ENCODE measurements at places on chromosomes 3 and 15. TPM values are rescaled to one million over a fixed set of nuclear protein-coding genes. Genes with fewer than 3 reads are reported as not detected.

The CISH gene
- total RNA-seq: 359 TPM

The TRH gene
- not detected for total RNA-seq

The GPR149 gene
- total RNA-seq: not detected

The MOBP gene
- total RNA-seq: not detected

The ACY1 gene
- 58.7 TPM for total RNA-seq

DNA sequence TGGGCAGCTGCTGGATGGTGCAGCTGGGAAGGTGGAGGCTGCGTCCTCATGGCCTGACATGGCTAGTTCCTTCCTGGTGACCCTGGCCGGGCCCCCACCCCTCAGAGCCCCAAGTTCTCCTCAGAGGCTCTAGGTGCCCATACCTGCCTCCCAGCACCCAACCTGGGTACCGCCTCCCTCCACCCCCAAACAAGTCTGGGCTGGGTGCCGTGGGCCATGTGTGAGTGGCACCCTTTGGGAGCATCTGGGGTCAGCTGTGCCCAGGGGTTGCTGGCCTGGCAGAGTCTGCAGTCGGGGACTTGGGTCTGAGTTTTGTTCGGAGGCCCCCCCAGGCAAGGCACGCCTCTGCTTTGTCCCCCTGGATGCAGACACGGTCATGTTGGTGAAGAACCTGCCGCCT is 10.5 kb downstream of the PLXNA1 start:
- H3K4me1 ChIP-seq: no peaks in the 10 kb centered on the region
- no peak overlapping the region for H3K27ac ChIP-seq
- H3K27me3 ChIP-seq: no peaks in the 10 kb centered on the region
- H3K4me3 ChIP-seq: no peak overlapping the region
- DNase-seq: no peak

DNA sequence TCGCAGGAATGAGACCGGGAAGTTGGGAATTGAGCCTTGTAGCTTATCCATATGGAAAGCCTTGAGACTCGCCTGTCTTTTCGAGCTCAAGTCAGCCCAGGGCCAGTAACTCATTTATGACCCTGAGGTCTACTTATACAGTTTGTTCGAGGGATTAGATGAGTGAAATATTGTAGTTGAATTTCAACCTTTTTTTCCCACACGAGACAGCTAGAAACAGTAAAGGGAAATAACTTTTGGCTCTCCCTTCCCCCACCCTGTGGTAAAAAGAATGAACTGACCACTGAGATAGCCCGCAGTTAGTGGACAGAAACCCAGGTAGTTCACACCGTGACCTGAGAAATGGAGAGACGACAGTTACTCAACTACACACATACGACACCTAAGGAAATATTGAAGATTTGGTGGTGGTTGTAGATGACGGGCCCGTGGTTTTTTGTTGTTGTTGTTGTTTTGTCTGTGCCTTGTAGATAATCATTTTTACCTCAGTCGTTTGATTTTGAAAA is 841 bp downstream of the EIF3J start:
- H3K36me3 ChIP-seq: peaks cover 55% of the 10 kb centered on the region
- DNase-seq: peak; percentile 75
- H3K4me1 ChIP-seq: peaks cover 47% of the 10 kb centered on the region
- H3K27me3 ChIP-seq: no peaks in the 10 kb centered on the region
- H3K4me3 ChIP-seq: peak overlapping the region; percentile 84

- H3K4me1 ChIP-seq: no peaks in the 10 kb centered on the region
- no peaks in the 10 kb centered on the region for H3K27me3 ChIP-seq
- H3K4me3 ChIP-seq: no peak overlapping the region
- no peaks in the 10 kb centered on the region for H3K36me3 ChIP-seq
- H3K27ac ChIP-seq: no peak overlapping the region
These were observed 439.4 kb downstream of the RAP2B start for GRCh38 chr3:153601374-153601853.

GRCh38 chr3:129794311-129795185 is 99.0 kb downstream of the TMCC1 start:
- H3K27ac ChIP-seq: no peak overlapping the region
- H3K4me3 ChIP-seq: no peak overlapping the region
- H3K36me3 ChIP-seq: no peaks in the 10 kb centered on the region
- peak; percentile 61 for DNase-seq
- H3K27me3 ChIP-seq: no peaks in the 10 kb centered on the region

GRCh38 chr3:56115698-56116097 is 352.6 kb downstream of the ERC2 start:
- H3K27me3 ChIP-seq: no peaks in the 10 kb centered on the region
- no peaks in the 10 kb centered on the region for H3K4me1 ChIP-seq
- H3K36me3 ChIP-seq: no peaks in the 10 kb centered on the region

- no peaks in the 10 kb centered on the region for H3K4me1 ChIP-seq
- DNase-seq: no peak
- H3K36me3 ChIP-seq: no peaks in the 10 kb centered on the region
- H3K27ac ChIP-seq: no peak overlapping the region
- H3K4me3 ChIP-seq: no peak overlapping the region
- peaks cover 21% of the 10 kb centered on the region for H3K27me3 ChIP-seq
These were observed 8.6 kb downstream of the PAK6 start for GRCh38 chr15:40247406-40247971.

- peaks cover 30% of the 10 kb centered on the region for H3K4me1 ChIP-seq
- DNase-seq: no peak
- peaks cover 11% of the 10 kb centered on the region for H3K27me3 ChIP-seq
- H3K36me3 ChIP-seq: no peaks in the 10 kb centered on the region
These were observed 106.2 kb downstream of the DGKG start for GRCh38 chr3:186255703-186256331.

Measured in activated CD4-positive, alpha-beta T cell treated with anti-CD3 and anti-CD28 coated beads, Interleukin-2, amount 10 ng/mL, durations not matched to agents 24 days and 14 days (primary cell).